ENCODE measurements at places on chromosomes 1 and 21. TPM values are rescaled to one million over a fixed set of nuclear protein-coding genes. Genes with fewer than 3 reads are reported as not detected.
A peak's percentile ranks its signal among the peaks of the same experiment; 100 is the strongest.

- no peak for DNase-seq
These were observed 17.0 kb downstream of the MFN2 start for GRCh38 chr1:11997081-11997850.

DNA sequence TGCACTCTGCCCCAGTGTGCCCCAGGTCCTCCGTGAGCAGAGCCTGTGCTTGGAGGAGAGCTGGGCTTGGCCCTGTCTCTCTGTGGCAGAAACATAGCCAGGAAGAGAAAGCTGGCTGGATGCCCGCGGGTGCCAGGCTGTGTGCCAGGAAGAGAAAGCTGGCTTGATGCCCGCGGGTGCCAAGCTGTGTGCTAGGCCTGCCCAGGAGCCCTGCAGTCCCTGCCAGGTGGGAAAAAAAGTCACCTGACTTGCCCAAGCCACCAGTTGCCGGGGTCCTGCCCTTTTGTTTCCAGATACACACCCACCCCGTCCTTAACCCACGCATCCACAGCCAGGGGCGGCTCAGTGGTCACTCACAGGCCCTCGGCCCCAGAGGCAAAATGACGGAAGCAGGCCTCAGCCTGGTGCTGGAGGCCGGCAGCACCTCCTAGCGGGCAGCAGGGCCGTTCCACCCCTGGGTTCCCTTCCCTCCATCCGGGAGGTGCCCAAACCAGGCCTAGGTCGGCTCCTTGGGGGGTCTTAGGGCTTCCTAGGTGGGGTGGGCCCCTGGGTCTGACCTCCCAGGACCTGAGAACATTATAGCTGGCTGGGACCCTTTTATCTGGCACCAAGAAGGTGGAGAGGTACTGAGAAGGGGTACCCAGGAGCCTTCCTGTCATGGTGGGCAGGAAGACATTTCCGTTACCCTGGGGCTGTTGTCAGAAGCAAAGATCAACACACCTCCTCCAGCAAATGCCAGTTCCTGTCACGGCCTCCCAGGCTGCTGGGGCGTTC lies 9.1 kb downstream of the ITGB2 start:
- peak; percentile 58 for DNase-seq

- DNase-seq: no peak
These were observed 134.4 kb upstream of the LMO4 start for GRCh38 chr1:87194271-87194774.

GRCh38 chr1:218529646-218530300 lies 184.6 kb downstream of the TGFB2 start:
- no peak for DNase-seq

Gene PLA2G2D
- polyA plus RNA-seq: not detected

Data from right cardiac atrium (tissue), 5 donors.